ENCODE measurements at places on chromosomes 1 and 21.

DNA sequence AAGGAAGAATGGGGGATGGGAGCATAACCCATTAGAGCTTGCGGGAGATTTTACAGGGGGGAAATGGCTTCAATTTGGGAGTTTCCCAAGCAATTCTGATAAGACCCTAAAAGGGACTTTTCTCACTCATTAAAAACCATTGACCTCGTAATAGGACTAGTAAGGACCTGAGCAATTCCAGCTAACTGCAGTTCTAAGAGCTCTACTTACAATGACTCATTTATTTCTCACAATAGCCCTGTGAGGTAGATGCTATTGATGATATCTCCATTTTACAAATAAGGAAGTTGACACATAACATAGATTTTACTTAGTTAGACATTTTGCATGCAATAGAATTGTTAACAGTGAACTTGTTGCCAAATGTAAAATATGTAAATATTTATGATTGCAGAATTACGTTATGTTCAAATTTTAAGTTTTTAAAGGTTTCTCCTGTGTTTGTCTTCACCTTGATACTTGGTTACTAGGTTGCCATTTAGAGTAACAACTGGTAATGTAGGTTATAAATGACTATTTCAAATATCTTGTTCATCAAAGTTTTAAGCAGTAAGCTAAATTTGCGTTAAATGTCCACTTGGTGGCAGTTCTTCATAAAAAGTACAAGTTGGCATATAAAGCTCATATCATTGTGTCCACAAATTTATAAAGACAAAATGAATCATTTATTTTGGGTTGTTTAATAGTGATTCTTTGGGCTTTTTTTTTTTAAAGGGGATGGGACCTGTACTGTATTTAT, 182.0 kb downstream of the PLA2G4A start:
- no peak for DNase-seq

DNA sequence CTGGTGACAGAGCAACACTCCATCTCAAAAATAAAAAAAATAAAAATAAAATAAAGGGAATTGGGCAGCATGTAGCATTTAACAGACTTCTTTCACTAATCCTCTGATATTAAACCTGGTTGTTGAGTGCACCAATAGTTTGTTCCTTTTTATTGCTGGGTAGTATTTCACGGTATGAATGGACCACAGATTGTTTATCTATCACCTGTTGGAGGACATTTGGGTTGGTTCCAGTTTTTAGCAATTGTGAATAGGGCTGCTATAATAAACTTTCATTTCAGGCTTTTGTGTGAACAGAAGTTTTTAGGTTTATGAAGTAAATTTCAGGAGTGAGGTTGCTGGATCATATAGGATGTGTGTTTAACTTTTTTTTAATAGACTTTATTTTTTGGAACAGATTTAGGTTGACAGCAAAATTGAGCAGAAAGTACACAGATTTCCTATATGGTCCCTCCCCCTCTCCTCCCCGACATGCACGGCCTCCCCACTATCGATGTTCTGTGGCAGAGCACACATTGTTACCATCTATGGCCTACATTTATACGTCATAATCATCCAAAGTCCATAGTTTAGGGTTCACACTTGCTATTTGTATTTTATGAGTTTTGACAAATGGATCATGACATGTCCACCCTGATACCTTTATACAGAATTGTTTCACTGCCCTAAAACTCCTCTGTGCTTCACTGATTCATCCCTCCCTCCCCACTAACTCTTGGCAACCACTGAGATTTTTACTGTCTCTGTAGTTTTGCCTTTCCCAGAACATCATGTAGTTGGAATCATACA, 66.1 kb upstream of the TMPRSS2 start:
- no peak for DNase-seq

DNA sequence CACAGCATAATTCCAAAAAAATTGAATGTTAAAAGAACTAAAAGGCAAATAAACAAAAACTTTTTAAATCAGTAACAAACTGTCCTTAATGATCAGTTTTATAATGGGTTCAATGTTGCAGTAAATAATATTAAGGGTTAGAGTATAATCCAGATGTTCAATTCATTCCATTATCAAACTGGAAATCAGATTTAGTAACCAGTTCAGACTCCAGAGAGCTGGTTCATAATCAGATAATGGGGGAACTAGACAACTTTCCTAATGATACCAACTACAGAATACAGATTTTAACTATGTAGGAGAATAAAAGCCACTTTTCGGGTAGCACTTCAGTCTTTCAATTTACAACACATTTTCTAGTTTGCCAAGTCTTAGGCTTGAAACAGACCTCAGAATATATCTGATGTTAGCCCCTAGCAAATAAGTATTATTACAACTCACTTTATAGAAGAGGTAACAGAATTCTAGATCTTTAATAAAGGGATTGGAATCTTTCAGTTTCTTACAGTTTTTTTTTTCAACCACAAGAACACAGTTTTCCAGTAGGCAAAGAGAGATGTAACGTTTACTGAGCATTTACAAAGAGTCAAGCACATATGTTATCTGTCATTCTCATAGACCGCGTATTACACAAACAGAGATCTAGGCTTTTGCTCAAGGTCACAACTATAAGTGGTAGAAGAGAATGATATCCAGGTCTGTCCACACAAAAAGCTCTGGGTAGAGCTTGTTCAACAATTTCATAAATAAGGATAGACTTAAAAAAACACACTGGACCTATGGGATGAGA, 1.9 kb upstream of the DCAF6 start:
- no peak for DNase-seq

DNA sequence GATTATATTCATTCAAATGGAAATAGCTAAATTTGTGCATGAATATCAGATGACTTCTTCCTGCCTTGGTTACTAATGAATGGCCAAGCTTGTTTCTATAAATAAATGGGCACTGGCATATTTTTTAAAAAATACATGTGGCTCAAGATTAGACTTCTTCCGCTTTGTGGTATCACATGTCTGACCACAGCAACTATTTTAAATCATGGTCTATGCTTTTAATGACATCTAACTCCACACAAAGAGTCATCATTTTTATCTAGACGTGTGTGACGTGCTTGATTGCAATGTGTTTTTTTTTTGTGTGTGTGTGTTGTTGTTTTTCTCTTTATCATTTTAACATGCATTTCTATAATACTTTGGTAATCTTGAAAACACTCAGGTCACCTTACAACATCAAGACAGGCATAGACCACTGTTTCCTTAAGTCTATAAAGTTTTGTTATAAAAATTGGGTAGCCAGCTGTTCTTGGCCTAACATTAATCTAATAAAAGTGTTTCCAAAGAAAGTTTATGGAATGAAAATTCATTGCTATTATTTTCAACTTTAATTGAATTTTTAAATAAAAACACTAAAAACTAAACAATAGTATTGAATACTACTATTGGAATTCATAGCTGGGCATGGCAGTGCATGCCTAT, 29.5 kb downstream of the RGS1 start:
- no peak for DNase-seq

DNA sequence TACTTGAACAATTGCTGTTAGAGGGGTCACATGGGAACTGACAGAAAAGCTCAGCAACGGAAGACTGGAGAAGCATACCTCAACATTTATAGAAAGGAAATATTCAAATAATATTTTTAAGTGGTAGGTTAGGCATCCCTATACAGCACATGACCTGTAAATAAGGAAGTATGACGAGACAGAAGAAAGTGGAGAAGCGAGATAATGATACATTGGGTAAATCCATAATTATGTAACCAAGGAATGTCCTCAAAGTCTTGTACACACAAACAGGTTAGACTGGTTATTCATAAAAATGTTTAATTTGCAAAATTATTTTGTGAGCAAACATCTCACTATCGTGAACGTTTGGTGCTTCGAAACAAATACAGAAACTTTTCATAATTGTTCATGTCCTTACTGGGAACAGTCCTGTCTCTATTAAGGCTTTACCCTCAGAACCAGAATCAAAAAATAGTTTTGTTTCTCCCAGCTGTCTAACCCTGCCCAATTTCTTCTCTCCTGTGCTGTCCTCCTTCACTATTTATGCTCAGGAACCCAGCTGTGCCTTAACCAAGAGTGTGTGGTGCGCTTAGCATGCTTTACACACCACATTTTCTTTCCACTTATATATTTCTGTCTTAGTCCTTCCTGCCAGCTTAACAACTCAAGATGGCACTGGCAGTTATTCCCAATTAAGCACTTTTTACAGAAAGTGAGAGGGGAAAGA, 10.2 kb downstream of the KMO start:
- no peak for DNase-seq

DNA sequence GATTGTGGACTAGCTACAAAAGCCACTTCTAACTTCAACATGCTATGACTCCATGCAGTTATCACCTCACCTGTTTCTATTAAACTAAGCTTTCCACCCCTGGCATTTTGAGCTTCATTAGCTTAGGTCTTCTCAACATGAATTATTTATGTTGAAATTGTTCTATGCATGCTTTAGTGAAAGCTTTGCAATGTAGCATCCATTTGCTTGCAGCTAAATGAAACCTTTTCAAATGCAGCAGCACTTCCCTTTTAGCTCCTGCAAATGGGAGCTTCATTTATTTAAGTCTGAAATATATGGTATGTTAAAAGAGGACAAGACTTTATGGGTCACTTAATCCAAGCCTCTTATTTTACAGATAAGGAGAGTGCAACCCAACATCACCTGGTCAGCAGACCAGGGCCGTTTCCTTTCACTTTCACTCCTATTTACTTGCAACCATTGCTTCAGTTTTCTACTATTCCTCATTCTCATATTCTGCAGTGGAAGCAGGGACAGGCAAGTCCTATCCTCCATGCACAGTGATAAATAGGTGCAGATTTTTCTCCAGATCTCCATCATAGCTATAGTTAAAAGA, 56.4 kb upstream of the SAMSN1 start:
- DNase-seq: no peak

GRCh38 chr1:24586970-24587820, 31.3 kb downstream of the NCMAP start:
- DNase-seq: no peak

DNA sequence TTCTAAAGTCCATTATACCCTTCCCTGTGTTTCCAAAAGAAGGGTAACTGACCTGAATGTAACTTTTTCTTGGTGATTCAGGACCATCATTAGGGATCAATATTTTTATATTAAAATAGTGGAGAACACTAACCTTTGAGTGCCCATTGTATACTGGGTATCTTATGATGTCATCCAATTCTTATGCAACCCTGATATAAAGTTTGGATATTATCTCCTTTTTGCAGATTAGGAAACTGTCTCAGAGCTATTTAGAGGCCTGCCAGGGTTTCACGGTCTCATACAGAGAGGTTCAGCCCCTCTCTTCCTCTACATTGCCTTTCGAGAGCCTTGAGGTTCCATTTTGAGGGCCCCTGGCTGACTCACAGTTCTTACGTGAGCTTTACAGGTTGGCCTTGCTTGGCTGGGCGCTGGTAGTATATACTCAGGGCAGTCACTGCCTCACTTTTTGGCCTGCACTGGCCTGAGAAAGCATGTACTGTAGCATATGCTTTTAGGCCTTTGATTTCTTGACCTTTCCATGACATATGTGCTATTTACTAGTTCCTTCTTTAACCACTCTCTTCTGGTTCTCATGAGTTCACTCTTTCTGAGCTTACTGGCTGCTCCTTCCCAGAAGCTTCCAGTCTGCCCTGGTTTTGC, 15.7 kb upstream of the FOXO6 start:
- DNase-seq: no peak

- no peak for DNase-seq
These were observed 2.4 kb upstream of the C1orf159 start for GRCh38 chr1:1118011-1118875.

GRCh38 chr1:155940482-155940992, 901 bp upstream of the RXFP4 start:
- DNase-seq: no peak

DNA sequence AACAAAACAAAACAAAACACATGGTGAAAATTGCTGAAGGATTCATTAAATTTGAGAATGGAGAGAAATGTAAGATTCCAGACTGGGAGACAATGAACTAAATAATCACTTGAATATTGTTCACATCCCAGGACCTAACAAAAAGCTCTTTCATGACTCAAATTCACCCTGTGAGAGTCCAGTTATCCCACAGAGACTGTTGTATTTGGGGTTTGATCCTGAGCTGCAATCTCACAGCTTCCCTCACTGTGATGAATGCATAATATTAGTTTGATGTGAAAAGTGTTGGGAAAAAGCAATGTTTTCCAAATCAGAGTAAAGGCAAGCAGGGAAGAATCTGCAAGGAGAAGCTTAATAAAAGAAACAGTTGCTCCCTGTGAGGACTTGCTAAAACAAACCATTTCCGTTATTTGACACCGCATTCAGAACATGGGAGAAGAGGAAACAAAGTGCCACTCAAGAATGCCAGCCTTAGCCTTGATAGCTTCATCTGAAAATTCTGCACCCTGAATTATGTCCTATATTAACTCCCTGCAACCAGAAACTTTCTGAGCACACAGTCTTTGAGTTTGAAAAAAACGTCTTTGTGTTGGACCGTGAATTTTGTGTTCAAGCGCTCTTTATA, 208.8 kb downstream of the DAB1 start:
- no peak for DNase-seq

- DNase-seq: no peak
These were observed 86.3 kb downstream of the PRDM16 start for GRCh38 chr1:3155056-3155925.

GRCh38 chr21:31557421-31558188, 101.9 kb upstream of the SOD1 start:
- DNase-seq: no peak

- no peak for DNase-seq
These were observed 31.3 kb downstream of the SLC1A7 start for GRCh38 chr1:53111073-53111556.

DNA sequence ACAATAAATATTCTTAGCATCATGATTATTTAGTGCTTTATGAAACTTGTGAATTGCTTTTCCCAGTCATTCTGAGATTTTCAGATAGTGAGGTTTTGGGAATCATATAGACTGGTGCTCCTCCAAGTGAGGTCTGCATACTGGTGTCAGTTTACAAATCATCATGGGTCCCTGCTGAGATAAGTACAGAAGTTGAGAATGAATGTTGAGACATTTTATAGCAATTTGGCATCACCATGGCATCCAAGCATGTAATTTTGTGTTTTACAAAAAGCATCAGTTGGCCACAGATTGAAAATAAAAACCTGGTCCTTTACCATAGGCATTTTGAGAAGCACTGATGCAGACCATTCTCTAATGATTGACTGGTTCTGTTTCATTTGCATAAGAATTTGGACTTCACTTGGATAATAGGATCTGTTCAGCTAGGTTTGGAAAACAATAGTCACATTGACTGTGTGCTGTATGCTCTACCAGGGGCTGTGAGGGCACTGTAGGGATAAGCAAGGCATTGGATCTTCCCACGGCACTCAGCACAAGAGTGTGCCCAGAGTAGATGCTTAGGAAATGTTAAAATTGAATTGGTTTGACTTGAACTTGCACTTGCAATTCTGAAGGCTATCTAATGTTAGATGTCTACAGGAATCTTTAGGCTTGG, 79.0 kb upstream of the JUN start:
- DNase-seq: no peak

DNA sequence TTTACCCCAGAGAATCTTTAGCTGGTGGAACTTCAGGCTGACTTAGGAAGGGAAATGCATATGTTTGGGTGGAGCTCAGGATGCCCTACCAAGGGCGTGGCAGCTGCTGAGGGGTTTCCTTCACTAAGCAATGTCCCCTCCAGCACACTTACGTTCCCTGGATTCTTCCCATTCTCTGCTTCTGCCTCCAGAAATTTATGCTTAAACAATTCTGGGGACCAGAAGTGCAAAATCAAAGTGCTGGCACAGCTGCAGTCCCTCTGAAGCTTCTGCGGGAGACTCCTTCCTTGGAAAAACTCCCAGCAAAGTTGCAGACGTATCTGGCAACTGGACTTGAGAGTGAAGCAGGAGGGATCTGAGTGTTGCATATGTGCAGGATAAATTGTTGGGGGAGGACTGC, 402.8 kb downstream of the PCP4 start:
- DNase-seq: no peak

- no peak for DNase-seq
These were observed 27.5 kb downstream of the COL6A1 start for GRCh38 chr21:46008893-46009621.
